Natural killer cell treated with Interleukin-12 subunit alpha and Interleukin-12 subunit beta and Interleukin-15 and Interleukin-18, amount 100 ng/mL, for 72 hours (primary cell): ENCODE measurements at places on chromosomes 6 and 20. TPM values are rescaled to one million over a fixed set of nuclear protein-coding genes. Genes with fewer than 3 reads are reported as not detected.

ELOVL5 gene
- total RNA-seq, result 136 TPM

KIF6 gene
- not detected for total RNA-seq

SLX4IP gene
- 4.9 TPM for total RNA-seq

TBXT gene
- not detected for total RNA-seq

RBPJL gene
- total RNA-seq, result not detected

SLC17A9 gene
- 34.9 TPM for total RNA-seq

C6orf136 gene
- 32.5 TPM for total RNA-seq

CNBD2 gene
- 6.8 TPM for total RNA-seq

KIF13A gene
- 8.2 TPM for total RNA-seq

ZNF341 gene
- 4.6 TPM for total RNA-seq

F13A1 gene
- not detected for total RNA-seq

SOBP gene
- 0.84 TPM for total RNA-seq

RSPH4A gene
- total RNA-seq, result 0.95 TPM

DCBLD1 gene
- 14.9 TPM for total RNA-seq

SLC29A1 gene
- total RNA-seq, result 25.1 TPM

GABRR1 gene
- total RNA-seq, result not detected

GSTA3 gene
- total RNA-seq, result not detected

SEL1L2 gene
- not detected for total RNA-seq

LKAAEAR1 gene
- not detected for total RNA-seq

NECAB3 gene
- 29.5 TPM for total RNA-seq

TEAD3 gene
- total RNA-seq, result 0.25 TPM

ZC2HC1B gene
- not detected for total RNA-seq

CST2 gene
- total RNA-seq, result not detected

MYL9 gene
- total RNA-seq, result 0.76 TPM
